T-helper 22 cell (primary cell): ENCODE measurements at places on chromosomes 2 and 18.

- no peak for DNase-seq
These were observed 172.0 kb downstream of the ZFP36L2 start for GRCh38 chr2:43054367-43054766.

DNA sequence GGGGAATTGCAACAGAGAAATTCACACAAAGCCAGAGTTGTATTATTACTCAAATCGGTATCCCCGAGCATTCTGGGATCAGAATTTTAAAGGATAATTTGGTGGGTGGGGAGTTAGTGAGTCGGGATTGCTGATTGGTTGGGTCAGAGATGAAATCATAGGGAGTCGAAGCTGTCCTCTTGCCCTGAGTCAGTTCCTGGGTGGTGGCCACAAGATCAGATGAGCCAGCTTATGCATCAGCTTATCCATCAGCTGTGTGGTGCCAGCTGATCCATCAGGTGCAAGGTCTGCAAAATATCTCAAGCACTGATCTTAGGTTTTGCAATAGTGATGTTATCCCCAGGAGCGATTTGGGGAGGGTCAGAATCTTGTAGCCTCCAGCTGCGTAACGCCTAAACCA is 34.3 kb upstream of the ITM2C start:
- no peak for DNase-seq

DNA sequence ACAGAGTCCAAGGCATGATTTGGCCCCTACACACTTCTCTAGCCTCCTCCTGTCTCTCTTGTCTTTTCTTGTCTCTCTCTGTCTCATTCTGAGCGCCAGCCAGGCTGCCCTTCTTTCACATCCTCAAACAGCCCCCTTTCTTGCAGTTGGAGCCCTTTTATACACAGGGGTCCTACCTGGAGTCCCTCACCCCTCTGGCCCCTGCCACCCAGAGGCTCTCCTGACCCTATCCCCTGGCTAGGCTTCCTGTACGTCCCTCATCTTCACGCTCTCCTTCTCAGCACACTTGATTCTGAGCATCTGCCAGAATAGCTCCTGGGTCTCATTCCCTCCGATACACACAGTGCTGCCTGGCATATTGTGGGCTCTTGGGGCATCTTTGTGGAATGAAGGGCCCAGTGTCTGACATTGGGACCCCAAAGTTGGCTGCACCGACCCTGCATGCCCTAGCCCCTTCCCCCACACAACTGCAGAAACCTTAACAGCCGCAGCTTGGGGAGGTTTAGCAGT is 261.9 kb downstream of the DYSF start:
- DNase-seq: no peak

DNA sequence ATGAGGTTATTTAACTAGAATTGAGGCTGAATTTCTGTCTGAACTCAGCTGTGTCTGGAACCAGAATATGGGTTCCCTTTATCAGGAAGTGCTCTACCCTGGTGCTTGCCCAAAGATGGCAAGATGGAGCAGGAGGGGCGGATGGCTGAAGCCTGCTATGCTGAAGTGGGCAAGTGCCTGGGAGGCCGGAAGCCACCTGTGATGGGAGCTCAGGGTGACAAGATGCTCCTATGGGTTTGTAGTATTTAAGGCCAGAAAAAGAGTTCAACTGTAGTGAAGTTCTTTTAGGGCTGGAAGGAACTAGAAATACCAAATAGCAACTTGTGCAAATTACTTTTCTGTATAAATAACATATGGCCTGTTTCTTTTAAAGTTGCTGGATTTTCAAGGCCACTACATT is 808.9 kb upstream of the RAB6C start:
- no peak for DNase-seq

GRCh38 chr18:6614952-6615351 is 114.6 kb upstream of the ARHGAP28 start:
- no peak for DNase-seq

DNA sequence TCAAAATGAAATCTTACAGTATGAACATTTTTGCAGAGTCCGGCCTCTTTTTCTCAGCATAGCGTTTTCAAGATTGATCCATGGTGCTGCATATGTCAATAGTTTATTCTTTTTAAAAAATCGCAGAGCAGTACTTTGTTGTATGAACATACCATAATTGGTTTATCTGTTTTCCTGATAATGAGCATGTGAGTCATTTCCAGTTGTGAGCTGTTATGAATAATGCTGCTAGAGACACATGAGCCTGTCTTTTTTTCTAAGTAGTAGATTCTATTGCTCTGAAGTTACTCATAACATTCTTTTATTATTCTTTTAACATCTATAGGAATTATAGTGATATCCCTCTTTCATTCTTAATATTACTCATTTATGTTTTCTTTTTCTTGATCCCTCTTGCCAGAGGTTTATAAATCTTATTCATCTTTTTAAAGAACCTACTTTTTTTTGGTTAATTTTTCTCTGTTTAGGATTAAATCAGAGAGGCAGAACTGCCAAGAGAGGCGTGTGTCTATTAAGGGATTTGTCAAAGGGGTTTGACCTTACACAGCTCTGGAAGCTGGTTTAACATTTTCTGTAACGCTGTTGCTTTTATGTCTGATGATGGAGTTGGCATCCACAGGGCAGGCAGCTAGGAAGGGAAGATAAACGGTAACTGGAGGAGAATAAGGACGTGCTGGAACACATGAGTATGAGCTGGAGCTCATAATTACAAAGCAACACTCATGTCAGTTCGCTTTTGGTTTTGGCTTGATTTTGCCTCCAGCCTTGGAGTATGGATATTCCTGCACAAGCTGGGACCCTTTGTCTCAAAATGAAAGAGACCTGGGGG is 47.4 kb downstream of the MGAT5 start:
- DNase-seq: no peak

DNA sequence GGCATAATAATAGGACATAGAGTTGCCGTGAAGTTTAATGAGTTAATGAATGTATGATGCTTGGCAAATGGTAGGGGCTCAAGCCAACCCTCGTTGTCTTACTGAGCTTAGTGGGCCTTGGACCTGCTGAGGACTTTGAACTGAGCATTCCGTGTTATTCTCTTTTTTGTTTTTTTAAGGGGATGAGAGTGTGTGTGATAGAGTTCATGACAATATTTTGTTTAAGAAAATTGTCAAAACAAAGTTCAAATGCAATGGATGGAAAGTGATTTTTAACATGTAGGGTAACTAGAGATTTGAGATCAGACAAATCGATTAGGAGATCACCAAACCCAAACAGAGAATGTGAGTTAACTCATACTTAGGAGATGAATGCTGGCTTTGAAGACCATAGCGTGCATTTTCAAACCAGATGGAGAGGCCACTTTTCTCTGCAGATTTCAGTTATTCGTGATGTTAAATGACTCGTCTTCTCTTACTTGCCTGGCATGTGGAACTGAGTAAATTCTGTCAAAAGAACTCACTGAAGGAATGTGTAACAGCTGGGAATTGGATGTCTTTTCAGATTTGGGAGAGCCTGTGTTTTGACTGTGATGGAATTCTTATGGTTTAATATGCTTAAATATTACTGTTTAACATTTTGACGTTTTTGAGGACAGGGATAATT is 88.7 kb downstream of the NEDD4L start:
- DNase-seq: no peak

DNA sequence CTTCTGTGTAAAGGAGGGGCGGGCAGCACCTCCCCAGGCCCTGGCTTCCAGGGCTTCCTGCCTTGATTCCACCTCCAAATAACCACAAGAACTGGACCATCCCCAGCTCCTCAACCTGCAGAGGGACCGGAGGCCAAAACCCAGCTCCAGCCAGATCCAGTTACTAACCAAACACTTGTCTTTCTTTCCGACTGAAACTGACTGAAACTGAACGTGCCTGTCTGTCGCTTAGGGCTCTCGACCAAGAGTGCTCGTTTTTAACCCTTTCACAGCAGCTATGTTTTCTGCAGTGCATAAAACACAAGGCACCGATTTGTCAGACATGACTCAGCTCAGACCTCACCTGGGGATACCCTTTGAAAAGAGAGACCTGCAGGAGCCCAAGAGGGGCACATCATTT is 249.9 kb upstream of the SIX2 start:
- DNase-seq: no peak

- DNase-seq: peak; percentile 45
These were observed 106.9 kb downstream of the HDAC4 start for GRCh38 chr2:239293775-239294430.

GRCh38 chr2:77034445-77034844 is 487.7 kb downstream of the LRRTM4 start:
- no peak for DNase-seq

DNA sequence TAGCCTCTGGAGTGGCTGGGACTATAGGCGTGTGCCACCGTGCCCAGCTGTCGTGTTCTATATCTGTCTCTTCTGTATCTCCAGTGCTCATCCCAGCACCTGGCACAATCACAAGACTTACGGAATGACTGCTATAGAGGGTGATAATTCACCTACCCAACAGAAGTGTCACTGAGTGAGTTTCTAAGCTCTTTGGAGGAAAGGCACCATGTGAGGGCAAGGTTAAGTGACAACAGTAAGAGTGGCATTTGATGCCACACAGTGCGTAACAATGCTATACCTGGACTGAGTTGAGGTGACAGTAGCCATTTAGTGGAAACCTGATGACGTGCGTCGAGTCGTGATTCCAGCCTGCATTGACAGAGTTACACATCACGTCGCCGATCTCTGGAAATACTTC is 89.0 kb downstream of the KCTD1 start:
- no peak for DNase-seq

DNA sequence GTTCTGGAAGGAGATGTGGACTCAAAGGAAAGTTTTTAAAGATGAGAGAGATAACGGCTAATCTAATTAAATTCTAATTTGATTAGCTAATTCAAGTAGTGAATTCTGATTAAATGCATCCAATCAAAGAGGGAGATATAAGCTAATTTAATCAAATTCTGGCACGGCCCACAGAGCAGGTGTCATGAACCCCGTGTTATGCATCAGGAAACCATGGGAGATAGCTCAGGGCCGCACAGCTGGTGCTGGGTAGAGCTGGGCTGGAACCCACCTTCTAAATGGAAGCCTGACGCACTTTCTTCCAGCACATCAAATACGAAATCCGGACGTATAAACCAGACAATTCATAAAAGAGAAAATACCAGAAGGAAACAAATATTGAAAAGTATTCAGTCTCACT is 57.2 kb downstream of the GREB1 start:
- no peak for DNase-seq

- DNase-seq: no peak
These were observed 324.5 kb upstream of the MYT1L start for GRCh38 chr2:2655453-2656114.

- no peak for DNase-seq
These were observed 365.5 kb downstream of the FIGN start for GRCh38 chr2:163370169-163370886.

- DNase-seq: no peak
These were observed 368.6 kb downstream of the GRB14 start for GRCh38 chr2:164252568-164253287.
